ENCODE measurements at places on chromosomes 2 and 18.

DNA sequence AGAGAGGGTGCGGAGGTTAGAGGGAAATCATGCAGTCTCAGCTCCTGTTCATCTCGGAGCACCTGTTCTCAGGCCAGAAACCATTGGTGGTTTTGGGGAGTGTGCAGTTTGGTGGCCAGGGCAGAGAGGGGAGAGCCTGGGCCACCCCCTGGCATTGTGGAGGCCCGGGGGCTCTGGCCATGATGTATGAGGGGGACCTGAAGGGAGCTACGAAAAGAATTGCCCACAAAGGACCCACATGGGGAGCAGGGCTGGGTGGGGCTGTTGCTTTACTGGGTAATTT lies 87.7 kb downstream of the DGKD start:
- DNase-seq = no peak

- no peak for DNase-seq
Measured at GRCh38 chr2:238987352-238987981, 139.6 kb downstream of the TWIST2 start.

DNA sequence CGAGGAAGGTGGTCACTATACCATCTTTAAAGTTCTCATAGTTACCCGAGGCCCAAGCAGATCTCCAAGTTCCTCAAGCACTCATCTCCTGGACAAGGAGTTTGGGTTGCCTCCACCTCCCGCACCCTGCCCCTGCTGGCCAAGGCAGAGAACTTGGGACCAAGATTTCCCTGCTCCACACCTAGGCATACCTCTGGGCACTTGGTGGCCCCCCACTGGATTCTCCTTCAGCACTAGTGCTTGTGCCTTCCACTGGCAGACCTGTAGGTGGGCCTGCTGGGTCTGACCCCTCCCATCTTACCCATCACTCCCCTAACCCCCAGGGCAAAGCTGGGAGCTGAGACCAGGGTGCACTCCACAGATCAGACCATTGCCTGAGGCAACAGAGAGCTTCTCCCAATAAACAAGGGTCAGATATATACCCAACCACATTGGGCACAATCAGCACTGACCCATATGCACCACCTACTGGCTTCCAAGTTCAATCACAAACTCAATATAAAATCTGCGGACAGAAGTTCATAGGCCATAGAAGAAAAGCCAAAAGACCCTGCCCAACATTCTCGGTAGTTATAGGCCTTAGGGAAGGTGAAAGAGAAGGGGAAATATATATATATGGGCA lies 244.2 kb downstream of the EXOC6B start:
- DNase-seq = no peak

DNA sequence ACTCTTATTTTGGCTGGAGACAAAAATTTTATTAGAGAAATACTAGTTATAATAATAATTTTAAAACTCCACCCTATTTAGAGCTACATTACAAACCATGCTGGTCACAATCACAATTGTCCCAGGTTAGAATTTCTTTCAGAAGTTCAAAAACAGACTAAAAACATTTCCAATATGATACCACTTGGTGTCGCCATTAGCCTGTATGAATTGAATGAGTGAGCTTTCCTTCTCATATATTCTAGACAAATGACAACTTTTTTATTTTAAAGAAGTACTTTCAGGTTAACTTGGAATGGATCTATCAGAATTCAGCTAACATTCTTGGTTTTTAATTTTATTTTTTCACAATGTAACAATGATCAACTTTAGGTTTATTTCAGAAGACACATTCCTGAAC lies 48.0 kb downstream of the SERPINB8 start:
- DNase-seq = no peak

Data from thymus (tissue), 14 donors.